Psoas muscle (tissue), 8 donors: ENCODE measurements at places on chromosomes 2 and 18. TPM values are rescaled to one million over a fixed set of nuclear protein-coding genes. Genes with fewer than 3 reads are reported as not detected.

Gene BCL11A
- total RNA-seq = 0.66 TPM

Gene CYP27C1
- 0.10 TPM for total RNA-seq

Gene VIL1
- total RNA-seq = not detected

Gene DSC2
- 0.67 TPM for total RNA-seq

Gene IL36RN
- not detected for total RNA-seq

Gene DLX1
- total RNA-seq = not detected

- no peak for DNase-seq
Measured at GRCh38 chr18:13756261-13756660, 29.8 kb downstream of the RNMT start.

DNA sequence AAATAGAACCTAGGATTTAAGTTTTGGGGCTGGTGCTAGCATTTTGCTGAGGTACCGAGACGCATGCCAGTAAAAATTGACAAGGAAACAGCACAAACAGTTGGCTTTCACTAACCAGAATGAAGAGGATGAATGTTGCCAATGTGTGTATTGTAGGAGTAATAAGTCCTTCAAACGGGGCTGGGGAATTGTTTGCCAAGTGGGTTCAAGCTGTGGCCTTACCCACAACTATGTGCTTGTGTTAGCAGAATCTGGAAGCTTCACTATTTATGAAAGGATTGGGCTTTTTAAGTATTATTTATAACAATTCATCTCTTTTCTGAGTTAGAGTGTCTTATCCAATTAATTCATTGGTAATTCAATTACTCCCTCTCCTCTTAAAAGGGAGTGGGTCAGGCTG, 15.0 kb upstream of the KIF5C start:
- DNase-seq = no peak

DNA sequence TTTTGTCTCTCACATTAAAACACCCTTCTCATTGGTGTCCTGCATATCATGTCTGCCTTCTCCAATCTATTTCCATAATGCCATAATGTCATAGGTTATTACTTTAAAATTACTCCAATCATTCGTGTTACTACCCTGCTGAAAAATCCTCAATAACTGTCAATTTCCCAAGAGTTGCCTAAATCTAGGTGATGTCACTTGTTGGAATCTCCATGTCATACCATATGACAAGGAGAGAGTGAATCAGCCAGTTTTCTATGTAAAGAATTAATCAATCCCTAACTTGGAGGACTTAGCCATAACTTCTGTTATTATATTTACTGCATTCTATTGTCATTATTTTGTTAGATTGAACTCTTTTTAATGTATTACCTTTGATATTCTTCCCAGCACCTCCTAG, 62.5 kb downstream of the PHLPP1 start:
- DNase-seq = no peak

GRCh38 chr2:100818606-100819369, 1.2 kb upstream of the NPAS2 start:
- DNase-seq = peak; percentile 71

- no peak for DNase-seq
Measured at GRCh38 chr2:26605195-26605998, 35.8 kb downstream of the CIB4 start.

- DNase-seq = peak; percentile 96
Measured at GRCh38 chr2:101151146-101151858, at the start of gene TBC1D8. Gene TBC1D8, minus strand, starts transcription at chr2:101151382. Its CDS starts 129 bp downstream, at chr2:101151253.

DNA sequence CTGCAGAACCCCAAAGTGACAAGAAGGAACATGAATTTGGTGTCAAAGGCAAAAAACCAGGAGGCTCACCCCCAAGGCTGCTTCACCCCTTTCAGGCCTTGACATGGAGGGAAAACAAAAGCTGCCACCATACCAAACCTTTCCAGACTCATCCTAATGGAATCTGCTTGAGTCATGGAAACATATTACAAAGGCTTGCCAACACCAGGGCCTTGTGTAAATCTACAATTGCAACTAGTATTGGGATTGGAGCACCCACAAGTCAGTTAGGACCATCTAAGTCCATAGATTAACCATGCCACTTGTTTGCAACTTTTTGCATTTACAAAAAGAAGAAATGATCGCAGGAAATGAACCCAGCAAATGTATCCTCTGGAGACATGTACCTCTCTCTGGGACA, 297.6 kb downstream of the CDCA7 start:
- no peak for DNase-seq

DNA sequence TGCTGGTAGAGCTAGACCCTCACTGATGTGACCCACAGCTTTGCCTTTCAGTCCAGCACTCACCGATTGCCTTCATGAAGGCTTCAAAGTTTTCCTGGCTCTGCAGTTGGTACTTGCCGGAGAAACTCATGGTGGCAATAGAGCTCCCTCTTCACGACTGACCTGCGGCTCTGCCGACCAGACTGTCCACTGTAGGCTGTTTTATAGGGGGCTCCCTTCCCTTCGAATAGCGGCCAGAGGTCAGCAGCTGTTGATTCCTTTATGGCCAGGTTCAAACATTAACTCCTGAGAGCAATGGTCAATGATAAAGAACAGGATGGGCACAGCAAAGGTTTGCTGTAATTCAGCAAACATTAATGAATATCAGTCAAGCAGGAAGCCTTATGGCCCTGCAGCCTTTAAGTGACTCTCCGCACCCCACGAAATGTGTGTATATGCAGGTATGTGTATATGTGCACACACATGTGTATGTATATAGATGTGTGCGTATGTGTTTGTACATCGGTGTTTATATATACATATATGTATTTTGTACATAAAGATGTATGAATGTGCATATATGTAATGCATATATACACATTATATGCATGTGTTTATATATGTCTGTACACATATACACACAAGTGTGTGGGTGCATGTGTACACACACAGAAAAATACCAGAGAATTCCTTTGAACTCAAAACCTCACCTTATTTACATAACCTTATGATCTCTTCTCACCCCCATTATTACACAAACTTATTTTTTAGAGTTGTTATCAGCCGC, at the start of gene FABP1:
FABP1 (minus strand) TSS at position 175 of the 766 bp plus-strand sequence; CDS start at position 130, 45 bp downstream.
- no peak for DNase-seq

GRCh38 chr18:5463390-5463789, 80.4 kb downstream of the EPB41L3 start:
- peak; percentile 77 for DNase-seq

- DNase-seq = no peak
Measured at GRCh38 chr18:31065036-31065773, 22.7 kb upstream of the DSC3 start.

- DNase-seq = no peak
Measured at GRCh38 chr2:236656721-236657120, 87.1 kb downstream of the ACKR3 start.
